ENCODE measurements at places on chromosomes 5 and 9. TPM values are rescaled to one million over a fixed set of nuclear protein-coding genes. Genes with fewer than 3 reads are reported as not detected.
A peak's percentile ranks its signal among the peaks of the same experiment; 100 is the strongest.

GRCh38 chr5:175680020-175680419 is 22.1 kb downstream of the HRH2 start:
- H3K27ac ChIP-seq, result no peak overlapping the region
- no peaks in the 10 kb centered on the region for H3K27me3 ChIP-seq
- H3K4me1 ChIP-seq, result no peaks in the 10 kb centered on the region
- no peak for DNase-seq

GRCh38 chr5:154276261-154276972 is 85.9 kb downstream of the GALNT10 start:
- peaks cover 63% of the 10 kb centered on the region for H3K4me1 ChIP-seq
- H3K4me3 ChIP-seq, result no peak overlapping the region
- no peak for DNase-seq
- H3K27ac ChIP-seq, result peak overlapping the region; percentile 17
- no peaks in the 10 kb centered on the region for H3K27me3 ChIP-seq
- H3K36me3 ChIP-seq, result no peaks in the 10 kb centered on the region

- no peaks in the 10 kb centered on the region for H3K36me3 ChIP-seq
- no peaks in the 10 kb centered on the region for H3K27me3 ChIP-seq
- H3K4me1 ChIP-seq, result peaks cover 17% of the 10 kb centered on the region
Observed at GRCh38 chr5:110836851-110837250, 98.0 kb downstream of the SLC25A46 start.

Gene KCNIP1
- not detected for total RNA-seq

Gene SLC24A2
- total RNA-seq, result 0.25 TPM

GRCh38 chr5:77492653-77493000 is 511 bp upstream of the WDR41 start:
- peak overlapping the region; percentile 96 for H3K27ac ChIP-seq
- H3K4me3 ChIP-seq, result peak overlapping the region; percentile 83
- no peaks in the 10 kb centered on the region for H3K36me3 ChIP-seq
- no peaks in the 10 kb centered on the region for H3K27me3 ChIP-seq

DNA sequence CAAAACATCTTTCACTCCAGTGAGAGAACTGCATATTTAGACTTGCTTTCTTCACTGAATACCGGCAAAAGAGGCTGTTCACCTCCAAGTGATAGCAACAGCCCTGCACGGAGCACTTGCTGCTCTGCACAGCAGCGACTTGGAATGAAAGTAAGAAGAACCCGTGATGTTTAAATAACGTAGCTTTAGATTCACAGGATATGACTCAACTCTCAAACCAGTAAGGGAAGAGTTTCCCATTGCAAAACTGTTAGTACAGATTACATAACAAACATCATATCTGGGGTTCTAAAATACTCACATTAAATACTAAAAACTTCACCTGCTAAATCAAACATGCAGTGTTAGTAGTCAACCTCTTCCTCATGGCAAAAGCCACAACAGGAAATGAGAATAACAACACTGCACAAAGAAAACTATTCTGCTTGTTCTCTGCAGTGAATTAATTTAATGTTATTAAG is 203.4 kb downstream of the MCTP1 start:
- H3K27ac ChIP-seq, result peak overlapping the region; percentile 4
- H3K27me3 ChIP-seq, result no peaks in the 10 kb centered on the region
- H3K4me3 ChIP-seq, result peak overlapping the region; percentile 24

GRCh38 chr5:64688391-64688790 is 1.9 kb upstream of the SHISAL2B start:
- no peak for DNase-seq
- H3K4me3 ChIP-seq, result no peak overlapping the region
- peaks cover 10% of the 10 kb centered on the region for H3K4me1 ChIP-seq

Gene PCA3
- not detected for total RNA-seq

Gene SPAAR
- 0.49 TPM for total RNA-seq

Gene LRRC19
- not detected for total RNA-seq

DNA sequence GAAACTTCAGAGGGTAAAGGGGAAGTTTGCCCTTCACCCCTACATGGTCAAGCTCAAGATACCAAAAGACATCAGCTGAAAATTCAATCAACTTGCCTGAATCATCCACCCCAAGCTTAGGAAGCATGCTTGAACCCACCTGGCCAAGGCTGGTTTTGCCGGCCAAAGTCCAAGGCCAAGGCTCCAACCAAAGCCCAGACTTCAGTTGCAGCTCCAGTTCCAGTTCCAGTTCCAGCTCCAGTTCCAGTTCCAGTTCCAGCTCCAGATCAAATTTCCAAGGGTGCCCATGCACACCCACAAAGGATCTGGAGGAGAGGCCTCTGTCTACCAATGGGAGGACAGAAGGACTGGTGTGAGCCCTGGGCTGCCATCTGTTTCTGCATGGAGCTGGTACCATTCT is 4.6 kb upstream of the SERINC5 start:
- no peak overlapping the region for H3K27ac ChIP-seq
- H3K27me3 ChIP-seq, result no peaks in the 10 kb centered on the region
- H3K4me1 ChIP-seq, result peaks cover 16% of the 10 kb centered on the region
- H3K4me3 ChIP-seq, result no peak overlapping the region
- no peak for DNase-seq

DNA sequence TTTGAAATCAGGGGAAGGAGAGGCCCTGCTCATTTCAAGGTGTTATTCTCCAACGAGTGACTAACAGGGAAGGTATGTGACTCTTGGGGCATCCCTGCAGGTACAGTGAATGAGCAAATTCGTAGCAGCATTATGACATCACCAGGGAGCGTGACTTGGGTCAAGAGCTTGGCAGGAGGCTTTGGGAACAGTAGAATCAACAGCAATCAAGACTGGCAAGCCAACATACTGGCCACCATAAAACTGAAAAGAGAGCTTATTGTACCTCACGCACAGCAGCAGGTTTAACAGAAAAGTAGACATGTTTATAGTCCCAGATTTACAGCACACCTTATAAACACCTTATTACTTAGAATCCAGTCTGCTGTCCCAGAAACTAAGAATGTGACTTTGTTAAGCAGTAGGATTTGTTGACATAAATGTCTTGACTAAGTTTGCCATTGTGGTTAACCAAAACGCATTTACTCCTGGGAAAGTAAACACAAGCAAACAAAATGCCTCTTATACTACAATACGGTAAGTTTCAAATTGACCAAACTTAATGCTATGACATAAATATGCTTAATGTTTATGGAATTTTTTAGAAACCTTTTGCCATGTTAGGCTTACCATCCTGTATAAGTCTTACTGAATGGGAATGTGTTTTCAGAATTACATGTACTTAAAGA is 297.8 kb downstream of the NPR3 start:
- no peak overlapping the region for H3K27ac ChIP-seq
- no peak for DNase-seq
- H3K36me3 ChIP-seq, result no peaks in the 10 kb centered on the region
- H3K27me3 ChIP-seq, result no peaks in the 10 kb centered on the region

- H3K4me3 ChIP-seq, result no peak overlapping the region
- DNase-seq, result no peak
- H3K27me3 ChIP-seq, result no peaks in the 10 kb centered on the region
Observed at GRCh38 chr5:157599565-157599964, 24.0 kb upstream of the ADAM19 start.

Gene GMCL2
- not detected for total RNA-seq

Gene CDKN2B
- total RNA-seq, result 67.0 TPM

DNA sequence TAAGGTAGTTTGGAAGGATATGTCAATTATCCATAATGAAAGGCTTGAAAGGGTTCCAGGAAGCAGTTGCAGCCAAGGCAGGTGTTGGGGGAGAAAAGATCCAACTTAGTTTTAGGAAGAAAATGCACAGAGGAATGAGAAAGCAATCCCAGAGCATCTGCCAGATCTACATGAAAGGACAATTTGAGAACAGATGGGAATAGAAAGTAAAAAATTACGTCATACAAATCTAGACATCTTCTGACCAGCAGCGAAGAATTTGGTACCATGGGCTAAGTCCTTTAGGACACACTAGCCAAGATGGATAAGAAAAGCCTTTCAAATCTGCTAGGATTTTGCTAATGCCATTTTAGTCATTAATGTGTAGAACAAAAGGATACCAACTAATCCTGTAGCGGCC is 244.1 kb upstream of the PRR16 start:
- H3K27me3 ChIP-seq, result no peaks in the 10 kb centered on the region
- H3K4me3 ChIP-seq, result no peak overlapping the region
- no peaks in the 10 kb centered on the region for H3K36me3 ChIP-seq
- no peak for DNase-seq
- H3K27ac ChIP-seq, result no peak overlapping the region
- H3K4me1 ChIP-seq, result no peaks in the 10 kb centered on the region

- DNase-seq, result no peak
- H3K36me3 ChIP-seq, result no peaks in the 10 kb centered on the region
- no peaks in the 10 kb centered on the region for H3K27me3 ChIP-seq
- no peak overlapping the region for H3K27ac ChIP-seq
Observed at GRCh38 chr5:17358031-17358430, 140.0 kb upstream of the TAF11L2 start.

DNA sequence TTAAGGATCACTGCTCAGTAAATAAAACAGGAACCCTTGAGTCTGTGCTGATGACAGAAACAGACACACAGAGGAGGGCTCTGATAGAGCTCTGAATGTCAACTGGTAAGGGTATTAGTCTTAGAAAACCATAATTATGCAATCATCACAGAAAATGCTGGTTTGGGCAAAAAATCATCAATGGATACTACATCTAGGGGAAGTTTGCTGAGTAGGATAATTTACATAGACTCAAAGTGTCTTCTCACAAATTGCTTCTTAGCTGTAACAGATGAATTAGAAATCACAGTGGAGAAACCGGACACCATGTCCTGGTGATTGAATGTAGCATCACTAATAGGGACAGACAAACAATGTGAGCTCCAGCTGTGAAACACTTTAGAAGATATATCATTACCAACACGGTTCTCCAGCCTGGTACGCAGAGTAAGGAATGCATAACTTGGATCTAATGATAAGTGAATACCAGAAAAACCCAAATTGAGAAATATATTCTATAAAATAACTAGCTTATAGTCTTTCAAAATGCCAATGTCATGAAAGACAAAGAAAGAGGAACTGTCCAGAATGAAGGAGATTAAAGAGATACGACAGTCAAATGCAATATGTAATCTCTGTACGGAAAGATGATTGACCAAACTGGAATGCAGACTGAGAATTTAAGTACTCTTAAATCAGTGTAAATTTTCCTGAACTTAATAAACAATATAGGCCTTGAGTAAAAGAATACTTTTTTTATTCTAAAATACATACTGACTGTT is 17.3 kb downstream of the CHD1 start:
- H3K4me1 ChIP-seq, result peaks cover 6% of the 10 kb centered on the region
- no peaks in the 10 kb centered on the region for H3K27me3 ChIP-seq
- no peak overlapping the region for H3K4me3 ChIP-seq

- peak overlapping the region; percentile 42 for H3K27ac ChIP-seq
- H3K27me3 ChIP-seq, result no peaks in the 10 kb centered on the region
- H3K36me3 ChIP-seq, result peaks cover 6% of the 10 kb centered on the region
- DNase-seq, result no peak
- H3K4me1 ChIP-seq, result peaks cover 17% of the 10 kb centered on the region
Observed at GRCh38 chr5:158701406-158702177, 398.1 kb downstream of the EBF1 start.

Gene C8G
- not detected for total RNA-seq

Gene EIF4E1B
- total RNA-seq, result not detected

- H3K27ac ChIP-seq, result no peak overlapping the region
- no peaks in the 10 kb centered on the region for H3K36me3 ChIP-seq
Observed at GRCh38 chr9:136615631-136616306, 46.9 kb upstream of the EGFL7 start.

- H3K27ac ChIP-seq, result no peak overlapping the region
- H3K27me3 ChIP-seq, result no peaks in the 10 kb centered on the region
- peak; percentile 40 for DNase-seq
Observed at GRCh38 chr5:157378509-157378908, 81.5 kb upstream of the NIPAL4 start.

DNA sequence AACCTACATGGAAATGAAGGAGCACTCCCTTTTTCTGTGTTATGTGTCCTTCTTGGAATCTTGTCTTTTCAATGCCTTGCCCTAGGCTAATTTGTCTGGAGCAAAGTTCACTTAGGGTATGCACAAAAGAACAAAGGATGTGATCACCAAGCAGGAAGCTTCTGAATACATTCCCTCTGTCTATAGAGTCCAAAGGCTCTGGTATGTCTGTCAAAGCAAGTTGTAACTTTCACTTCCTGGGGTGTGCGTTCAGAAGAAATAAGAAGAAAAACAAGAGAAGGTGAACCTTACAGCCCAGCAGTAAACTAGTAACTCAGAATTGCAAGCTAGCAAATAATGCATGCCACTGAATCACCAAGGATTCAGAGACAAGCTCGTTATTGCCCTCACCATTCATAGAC is 31.7 kb upstream of the CDH6 start:
- no peak overlapping the region for H3K27ac ChIP-seq
- H3K27me3 ChIP-seq, result no peaks in the 10 kb centered on the region
- H3K36me3 ChIP-seq, result no peaks in the 10 kb centered on the region
- DNase-seq, result no peak
- H3K4me1 ChIP-seq, result no peaks in the 10 kb centered on the region

Gene OR13C2
- total RNA-seq, result not detected

Gene PLAC8L1
- not detected for total RNA-seq

DNA sequence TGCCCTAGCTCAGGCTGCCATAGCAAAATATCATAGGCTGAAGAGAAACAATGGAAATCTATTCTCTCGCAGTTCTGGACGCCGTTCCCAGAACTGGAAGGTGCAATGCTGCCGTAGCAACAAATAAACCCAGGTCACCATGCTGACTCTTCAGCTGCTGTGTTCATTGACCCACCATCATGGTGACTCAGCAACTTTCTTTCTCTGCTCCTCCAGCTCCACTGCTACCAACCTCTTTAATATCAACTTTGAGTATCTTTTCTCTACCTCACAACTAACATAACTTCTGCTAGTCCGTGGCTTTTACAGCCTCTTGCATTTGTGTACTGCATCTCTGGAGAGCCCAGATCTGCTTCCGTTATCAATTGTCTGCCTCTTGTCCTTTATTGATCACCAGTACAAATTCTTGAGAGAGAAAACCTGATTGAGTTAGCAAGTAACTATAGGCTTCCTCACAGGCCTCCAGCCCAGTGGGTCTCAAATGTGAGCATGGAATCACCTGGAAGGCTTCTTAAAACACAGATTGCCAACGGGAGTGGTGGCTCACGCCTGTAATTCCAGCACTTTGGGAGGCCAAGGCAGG is 47.3 kb upstream of the SLC30A5 start:
- H3K27me3 ChIP-seq, result no peaks in the 10 kb centered on the region
- DNase-seq, result no peak
- H3K27ac ChIP-seq, result no peak overlapping the region
- H3K36me3 ChIP-seq, result no peaks in the 10 kb centered on the region

Measured in vagina (tissue), 2 donors.